ENCODE measurements at places on chromosomes 11 and 22.

DNA sequence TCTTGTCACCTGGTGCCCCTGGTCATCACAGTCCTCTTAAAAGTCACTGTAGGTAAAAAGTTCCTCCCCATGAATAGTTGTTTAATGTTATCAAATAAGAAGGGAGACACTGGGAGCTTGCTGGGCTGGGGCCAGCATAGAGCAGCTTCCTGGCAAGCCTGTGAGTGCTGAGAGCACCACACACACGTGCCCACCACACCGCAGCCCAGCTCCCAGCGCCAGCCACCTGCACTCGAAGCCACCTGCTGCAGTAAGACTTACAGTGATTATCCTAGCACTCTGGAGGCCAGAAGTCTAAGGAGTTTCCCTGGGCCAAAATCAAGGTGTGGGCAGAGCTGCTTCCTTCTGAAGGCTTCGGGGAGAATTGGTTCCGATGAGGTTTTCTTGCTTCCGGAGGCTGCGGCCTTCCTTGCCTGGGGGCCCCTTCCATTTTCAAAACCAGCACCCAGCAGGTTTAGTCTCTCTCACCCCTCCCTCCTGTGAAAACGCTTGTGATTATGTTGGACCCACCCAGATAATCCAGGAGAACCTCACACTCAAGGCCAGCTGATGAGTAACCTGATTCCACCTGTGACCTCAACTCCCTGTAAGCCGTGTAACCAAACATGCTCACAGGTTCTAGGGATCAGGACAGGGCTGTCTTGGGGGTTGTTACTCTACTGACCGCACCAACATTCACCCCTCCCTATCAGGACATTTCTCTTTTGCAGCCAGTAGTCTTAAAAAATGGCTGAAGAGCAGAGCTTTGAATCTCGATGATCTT, 687.2 kb downstream of the TBC1D22A start:
- no peak for DNase-seq

GRCh38 chr11:65381716-65382032, 772 bp downstream of the SLC25A45 start:
- DNase-seq = peak; percentile 94

DNA sequence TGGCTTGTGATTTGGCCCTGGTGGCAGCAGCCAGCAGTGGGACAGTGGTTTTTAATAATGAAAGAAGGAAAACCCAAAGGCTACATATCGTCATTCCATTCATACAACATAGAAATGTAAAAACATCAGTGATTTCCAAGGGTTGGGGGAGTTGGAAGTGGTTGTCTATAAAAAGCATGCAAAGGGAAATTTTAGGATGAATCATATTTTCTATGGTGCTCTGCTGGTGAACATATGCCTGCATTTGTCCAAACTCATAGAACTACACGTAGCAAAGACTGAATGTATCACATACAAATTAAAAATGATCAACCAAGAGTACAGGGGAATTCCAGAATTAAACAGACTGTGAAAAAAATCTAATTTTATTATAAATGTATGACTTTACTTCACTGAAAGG, 11.1 kb downstream of the OR5B3 start:
- no peak for DNase-seq

DNA sequence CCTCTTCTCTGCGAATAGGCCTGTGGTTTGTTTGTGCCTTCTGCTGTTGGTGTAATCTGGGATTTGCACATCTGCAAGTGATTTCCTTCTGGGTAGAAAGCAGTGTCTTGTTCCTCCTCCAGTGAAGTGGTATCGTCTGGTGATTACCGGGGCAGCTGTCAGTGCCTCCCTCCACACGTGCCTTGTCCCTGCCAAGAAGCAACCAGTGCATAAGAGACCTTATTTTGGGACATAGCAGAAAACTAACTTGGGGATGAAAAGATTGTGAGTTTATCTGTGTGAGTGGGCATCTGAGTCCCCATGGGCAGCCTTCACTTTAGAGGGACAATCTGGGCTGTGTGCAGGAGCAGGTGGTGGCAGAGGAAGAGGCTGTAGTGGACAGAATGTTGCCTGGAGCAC, 71.5 kb upstream of the SORL1-AS1 start:
- DNase-seq = no peak
